ENCODE measurements at places on chromosomes 12 and 14. TPM values are rescaled to one million over a fixed set of nuclear protein-coding genes. Genes with fewer than 3 reads are reported as not detected.

GRIP1 gene
- 18.5 TPM for total RNA-seq

- no peak overlapping the region for H3K4me3 ChIP-seq
- peaks cover 3% of the 10 kb centered on the region for H3K36me3 ChIP-seq
- H3K4me1 ChIP-seq, result peaks cover 4% of the 10 kb centered on the region
- peaks cover 6% of the 10 kb centered on the region for H3K27me3 ChIP-seq
Observed at GRCh38 chr12:67877727-67878126, 111.5 kb upstream of the IFNG-AS1 start.

GRCh38 chr12:3275171-3276041 is 198.2 kb downstream of the TSPAN9 start:
- H3K4me1 ChIP-seq, result peaks cover 9% of the 10 kb centered on the region
- peaks cover 23% of the 10 kb centered on the region for H3K27me3 ChIP-seq
- DNase-seq, result peak; percentile 89
- no peak overlapping the region for H3K4me3 ChIP-seq
- peaks cover 6% of the 10 kb centered on the region for H3K36me3 ChIP-seq

GRCh38 chr12:132432721-132433577 is 57.0 kb upstream of the FBRSL1 start:
- DNase-seq, result no peak
- no peak overlapping the region for H3K27ac ChIP-seq
- peaks cover 18% of the 10 kb centered on the region for H3K4me1 ChIP-seq
- no peaks in the 10 kb centered on the region for H3K36me3 ChIP-seq
- peaks cover 26% of the 10 kb centered on the region for H3K27me3 ChIP-seq

DNA sequence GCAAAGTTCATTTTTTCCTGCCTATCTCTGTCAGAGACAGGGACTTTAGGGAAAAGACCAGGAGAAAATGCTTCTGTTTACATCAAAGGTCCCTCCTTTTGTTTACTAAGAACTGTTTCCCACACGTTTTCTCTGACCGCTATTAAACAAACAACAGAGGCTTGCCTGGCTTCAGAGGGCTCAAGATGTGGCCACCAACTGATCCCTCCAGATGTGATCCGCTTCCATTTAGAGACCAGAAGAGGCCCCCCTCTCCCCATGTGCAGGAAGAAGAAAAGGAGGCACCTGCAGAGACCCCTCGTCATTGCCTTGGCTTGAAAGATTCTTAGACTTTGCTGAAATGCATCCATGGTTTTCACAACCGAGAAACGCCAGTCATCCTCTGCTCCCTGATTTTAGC is 217.9 kb upstream of the PWP1 start:
- peaks cover 25% of the 10 kb centered on the region for H3K4me1 ChIP-seq
- no peaks in the 10 kb centered on the region for H3K27me3 ChIP-seq
- no peak for DNase-seq
- no peaks in the 10 kb centered on the region for H3K36me3 ChIP-seq

ERH gene
- 238 TPM for total RNA-seq

GRCh38 chr12:26434299-26435068 is 239.1 kb downstream of the SSPN start:
- H3K27me3 ChIP-seq, result no peaks in the 10 kb centered on the region
- H3K36me3 ChIP-seq, result peaks cover 16% of the 10 kb centered on the region
- H3K4me3 ChIP-seq, result no peak overlapping the region
- no peak overlapping the region for H3K27ac ChIP-seq

DNA sequence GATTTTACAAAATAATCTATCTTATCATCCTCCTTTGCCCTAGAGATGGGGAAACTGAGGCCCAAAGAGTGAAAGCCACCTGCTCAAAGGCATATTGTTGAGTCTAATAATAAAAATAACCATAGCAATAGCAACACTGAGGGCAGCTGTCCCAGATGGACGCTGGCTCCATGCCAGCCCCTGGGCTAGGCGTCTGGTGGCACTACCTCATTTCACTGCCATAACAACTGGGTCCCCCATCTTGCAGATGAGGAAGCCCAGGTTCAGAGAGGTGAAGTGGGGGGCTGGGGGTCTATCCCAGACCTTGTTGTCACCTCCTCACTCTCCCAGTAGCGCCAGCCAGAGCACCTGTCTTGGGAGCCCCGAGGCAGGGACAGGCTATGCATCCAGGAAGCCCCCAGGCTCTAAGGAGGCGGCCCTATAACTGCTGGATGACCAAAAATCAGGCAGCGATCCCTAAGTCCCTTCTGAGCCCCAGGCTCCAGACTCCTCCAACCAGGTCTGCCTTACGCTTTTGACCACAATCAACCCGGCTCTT is 12.8 kb downstream of the BDKRB2 start:
- DNase-seq, result no peak
- H3K27me3 ChIP-seq, result no peaks in the 10 kb centered on the region
- H3K4me3 ChIP-seq, result no peak overlapping the region
- H3K4me1 ChIP-seq, result no peaks in the 10 kb centered on the region
- H3K36me3 ChIP-seq, result no peaks in the 10 kb centered on the region
- no peak overlapping the region for H3K27ac ChIP-seq

CPNE8 gene
- total RNA-seq, result 3.2 TPM

SYCP3 gene
- total RNA-seq, result not detected

KLRC4 gene
- not detected for total RNA-seq

- H3K27ac ChIP-seq, result peak overlapping the region; percentile 46
- peaks cover 31% of the 10 kb centered on the region for H3K4me1 ChIP-seq
- H3K27me3 ChIP-seq, result peaks cover 6% of the 10 kb centered on the region
- peak overlapping the region; percentile 88 for H3K4me3 ChIP-seq
Observed at GRCh38 chr12:116534311-116535121, 24.7 kb upstream of the MAP1LC3B2 start.

SLC22A17 gene
- total RNA-seq, result 16.8 TPM

ZBTB42 gene
- 6.6 TPM for total RNA-seq

GRCh38 chr12:54032627-54033100 is at the start of gene HOXC5:
Gene HOXC5, plus strand, starts transcription at chr12:54033050. Its CDS starts 73 bp downstream, at chr12:54033123.
- peak; percentile 89 for DNase-seq
- H3K27me3 ChIP-seq, result peaks cover 69% of the 10 kb centered on the region
- peak within 1 kb of the TSS; percentile 74 for H3K27ac ChIP-seq
- peak within 1 kb of the TSS; percentile 93 for H3K4me3 ChIP-seq
- peaks cover 13% of the 10 kb centered on the region for H3K36me3 ChIP-seq

DNA sequence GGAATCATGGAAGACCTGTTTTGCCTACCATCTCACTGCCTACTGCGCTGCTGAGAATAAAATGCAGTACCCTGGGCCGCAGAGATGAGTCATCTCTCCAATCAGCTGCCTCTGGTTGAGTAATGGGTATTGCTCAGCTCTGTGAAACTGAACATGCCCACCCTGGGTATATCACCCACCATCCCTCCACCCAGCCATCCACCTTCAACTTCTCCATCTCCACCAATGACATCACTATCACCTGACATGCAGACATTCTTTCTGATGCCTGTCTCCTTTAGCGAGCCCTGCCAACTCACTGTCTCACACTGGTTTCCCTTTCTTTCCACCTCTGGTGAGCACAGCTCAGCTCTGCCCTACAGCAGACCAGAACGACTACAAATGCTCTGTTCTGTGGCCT is 33.6 kb downstream of the E2F7 start:
- peaks cover 23% of the 10 kb centered on the region for H3K36me3 ChIP-seq
- H3K4me1 ChIP-seq, result no peaks in the 10 kb centered on the region
- no peak overlapping the region for H3K27ac ChIP-seq
- no peak for DNase-seq
- H3K27me3 ChIP-seq, result no peaks in the 10 kb centered on the region

C12orf56 gene
- total RNA-seq, result not detected

- H3K4me1 ChIP-seq, result no peaks in the 10 kb centered on the region
- H3K36me3 ChIP-seq, result no peaks in the 10 kb centered on the region
- H3K27ac ChIP-seq, result no peak overlapping the region
- DNase-seq, result peak; percentile 76
Observed at GRCh38 chr12:69290545-69291277, 51.3 kb downstream of the CPSF6 start.
